ENCODE measurements at places on chromosomes 7 and 10. TPM values are rescaled to one million over a fixed set of nuclear protein-coding genes. Genes with fewer than 3 reads are reported as not detected.

GRCh38 chr10:125824736-125825135 is 1.4 kb downstream of the BCCIP start:
- DNase-seq, result no peak

CFTR gene
- not detected for total RNA-seq

DNA sequence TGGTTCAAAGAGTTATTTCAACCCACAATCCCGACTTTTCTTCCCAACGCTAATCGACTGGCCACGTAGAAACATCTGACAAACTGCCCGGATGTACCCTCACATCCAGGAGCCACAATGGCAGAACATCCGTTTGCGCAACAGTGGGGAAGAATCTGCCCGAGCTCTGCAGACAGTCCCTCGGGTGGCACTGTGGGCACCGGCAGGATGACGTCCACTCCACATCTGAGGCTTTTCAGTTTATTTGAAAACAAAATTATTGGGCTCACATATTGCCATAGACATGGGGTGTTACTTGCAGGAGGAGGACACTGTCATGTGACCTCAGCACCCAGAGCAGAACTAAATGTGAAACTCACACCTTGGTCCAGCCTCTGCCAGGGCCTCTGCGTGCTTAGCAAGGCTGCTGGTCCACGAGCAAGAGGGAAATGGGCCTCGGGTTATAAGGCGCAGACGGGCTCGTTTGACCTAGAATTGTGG is 84.1 kb downstream of the MKI67 start:
- no peak for DNase-seq

DNA sequence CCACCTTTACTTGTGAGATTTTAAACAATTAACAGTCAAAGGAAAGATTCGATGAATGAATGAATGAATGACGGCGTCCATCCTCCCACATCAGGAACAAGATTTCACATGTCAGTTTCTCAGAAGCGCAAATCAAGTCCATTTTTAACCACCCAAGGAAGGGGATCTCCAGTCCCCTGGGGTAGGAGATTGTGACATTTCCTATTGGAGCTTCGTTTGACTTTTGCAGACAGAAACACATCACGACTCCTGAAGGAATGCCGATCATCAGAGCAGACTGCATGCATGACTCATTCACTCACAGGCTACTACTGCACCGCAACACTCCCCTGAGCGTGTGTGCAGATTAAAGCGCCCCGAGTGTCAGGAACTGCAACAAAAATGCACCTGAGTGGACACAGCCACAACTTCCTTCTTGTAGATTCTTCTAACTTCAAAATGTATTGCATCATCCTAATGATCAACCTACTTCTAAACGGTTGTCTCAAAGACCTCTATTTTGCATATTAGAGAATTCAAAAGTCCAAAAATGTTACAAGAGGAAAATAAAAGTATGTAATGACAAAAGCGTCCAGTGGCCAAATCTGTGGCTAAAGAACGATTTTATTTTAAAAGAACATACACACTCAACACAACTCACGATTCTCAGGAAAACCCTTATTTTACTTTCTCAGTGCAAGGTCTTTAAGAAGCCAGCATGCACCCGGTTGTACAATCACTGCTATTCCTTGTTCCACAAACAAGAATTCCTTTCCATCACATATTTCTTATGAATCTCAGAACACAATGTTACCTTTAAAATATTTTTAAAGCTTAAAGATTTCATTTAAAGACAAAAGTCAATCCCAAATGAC is 172.6 kb downstream of the FAM107B start:
- DNase-seq, result peak; percentile 78

PIK3CG gene
- 53.1 TPM for total RNA-seq

DNA sequence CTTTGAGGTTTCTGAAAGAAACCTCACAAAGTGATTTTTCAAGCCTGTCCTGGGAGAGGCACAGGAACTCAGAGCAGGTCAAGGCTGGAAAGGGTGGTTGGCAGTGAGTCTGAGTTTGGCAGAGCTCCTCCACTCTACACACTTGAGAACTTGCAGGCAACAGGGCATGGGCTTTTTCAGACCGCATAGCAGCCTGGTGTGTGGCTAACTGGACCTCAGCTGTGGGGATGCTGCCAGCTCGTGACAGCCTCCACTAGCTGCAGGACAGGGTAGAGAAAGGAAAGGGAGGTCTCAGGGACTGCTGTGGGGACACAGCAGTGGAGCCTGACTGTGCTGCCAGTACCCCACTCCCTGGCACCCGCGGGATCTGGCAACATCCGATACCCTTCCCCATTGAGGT is 2.6 kb downstream of the CDHR1 start:
- no peak for DNase-seq

TCERG1L gene
- not detected for total RNA-seq

- peak; percentile 96 for DNase-seq
Measured at GRCh38 chr7:48089046-48090003, at the start of gene UPP1. UPP1 (plus strand) TSS chr7:48089265; CDS start chr7:48094784, 5,519 bp downstream.

DNA sequence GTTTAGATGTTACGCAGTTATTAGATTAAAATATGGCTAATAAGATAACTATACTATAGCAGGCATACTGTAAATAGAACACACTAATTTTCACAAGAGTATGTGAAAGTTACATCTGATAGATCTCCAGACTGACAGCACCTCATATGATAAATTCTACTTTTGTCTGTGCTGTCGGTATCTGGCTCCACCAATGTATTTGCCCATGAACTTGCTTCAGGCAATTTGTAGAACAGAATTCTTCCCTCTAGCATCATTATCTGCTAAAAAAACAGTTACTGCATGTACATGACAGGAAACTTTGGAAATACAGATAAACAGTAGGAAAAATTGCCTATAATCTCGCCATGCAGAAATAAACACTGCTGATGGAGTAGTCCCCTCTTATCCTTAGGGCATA is 137.7 kb downstream of the WNT2 start:
- no peak for DNase-seq

GRCh38 chr10:100374200-100374655 is 27.2 kb downstream of the SCD start:
- no peak for DNase-seq

DNA sequence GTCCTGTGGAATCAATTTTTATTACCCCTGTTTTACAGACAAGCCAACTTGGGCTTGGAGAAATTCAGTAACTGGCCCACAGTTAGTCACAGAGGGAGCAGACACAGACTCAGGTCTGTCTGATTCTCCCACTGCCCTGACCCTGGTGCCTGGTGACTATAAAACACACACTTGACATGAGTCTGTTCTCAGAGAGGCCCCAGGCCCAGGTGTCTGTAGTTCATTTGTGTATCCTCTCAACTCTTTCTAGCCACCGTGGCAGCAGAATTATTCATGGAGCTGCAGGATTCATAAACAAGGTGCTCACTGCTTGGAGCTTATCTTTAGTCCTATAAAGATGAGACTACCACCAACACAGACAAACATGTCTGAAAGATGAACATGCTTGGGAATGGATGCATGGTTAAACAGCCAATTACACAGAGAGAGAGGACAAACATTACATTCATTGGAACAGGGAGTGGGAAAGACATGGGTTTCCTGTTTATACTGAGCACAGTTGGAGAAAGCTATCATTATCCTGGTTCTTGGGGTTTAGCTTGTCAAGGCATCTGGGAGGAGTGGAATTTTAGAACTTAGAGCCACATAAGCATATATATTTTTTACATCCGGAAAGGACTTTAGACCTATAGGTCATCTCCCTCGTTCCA is 79.1 kb upstream of the PDCD4 start:
- DNase-seq, result no peak

DNA sequence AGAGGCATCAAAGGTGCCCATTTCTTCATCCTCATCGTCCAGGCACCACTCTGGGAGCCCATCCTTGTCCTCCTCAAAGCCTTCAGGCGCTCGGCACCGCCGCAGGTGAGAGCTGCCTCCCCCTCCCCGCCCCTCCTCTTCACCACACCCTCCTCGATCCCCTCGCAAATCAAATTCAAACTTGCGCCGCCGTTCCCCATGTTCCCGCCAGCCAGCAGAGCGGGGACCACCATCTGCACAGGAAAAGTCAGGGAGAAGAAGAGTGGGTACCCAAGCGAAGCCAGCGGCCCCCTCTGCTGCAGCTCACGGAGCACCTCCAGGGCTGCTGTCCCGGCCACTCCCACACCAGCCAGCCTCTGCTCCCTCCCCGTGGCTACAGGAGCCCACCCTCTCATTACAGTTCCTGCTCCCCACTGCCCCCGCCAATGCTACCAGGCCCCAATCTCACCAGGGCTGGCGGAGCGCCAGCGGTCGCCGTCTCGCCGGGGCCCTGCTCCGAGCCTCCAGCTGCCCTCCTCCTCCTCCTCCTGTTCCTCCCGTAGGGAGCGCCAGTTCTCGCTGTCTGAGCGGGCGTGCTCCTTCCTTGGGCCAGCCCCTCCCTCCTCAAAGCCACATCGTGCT is 7.7 kb downstream of the GIGYF1 start:
- no peak for DNase-seq

RET gene
- total RNA-seq, result 0.34 TPM

ICA1 gene
- total RNA-seq, result 1.8 TPM

- DNase-seq, result no peak
Measured at GRCh38 chr10:14889318-14889717, 10.7 kb downstream of the SUV39H2 start.

UFSP1 gene
- 3.7 TPM for total RNA-seq

OR2A2 gene
- total RNA-seq, result not detected

PRKCQ gene
- 60.9 TPM for total RNA-seq

- DNase-seq, result no peak
Measured at GRCh38 chr7:3980300-3980643, 679.2 kb downstream of the SDK1 start.

IGF2BP3 gene
- 0.55 TPM for total RNA-seq

ATRNL1 gene
- total RNA-seq, result not detected

TAS2R39 gene
- total RNA-seq, result not detected

TLX1 gene
- not detected for total RNA-seq

DNA sequence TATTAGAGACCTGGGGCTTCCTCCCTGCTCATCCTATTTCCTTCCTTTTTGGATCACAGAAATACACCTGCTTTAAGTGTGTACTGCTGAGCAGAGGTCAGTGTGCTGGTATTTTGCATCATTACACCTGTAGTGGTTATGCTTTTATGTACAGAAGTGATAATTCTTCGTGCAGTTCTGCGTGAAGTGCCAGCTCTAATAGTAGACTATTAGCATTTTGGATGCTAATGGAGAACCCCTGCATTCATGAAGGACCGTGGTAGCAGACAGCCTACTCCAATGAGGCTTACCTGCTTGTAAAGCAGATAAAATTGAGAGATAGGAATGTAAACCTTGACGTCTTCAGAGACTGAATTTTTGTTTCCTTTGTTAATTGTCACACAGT is 114.3 kb downstream of the CDK14 start:
- no peak for DNase-seq

SPDYE18 gene
- 0.99 TPM for total RNA-seq

GRCh38 chr10:80194373-80195045 is 10.8 kb downstream of the ANXA11 start:
- DNase-seq, result no peak

GRCh38 chr10:130039141-130039540 is 71.5 kb downstream of the C10orf143 start:
- DNase-seq, result no peak

NAT16 gene
- not detected for total RNA-seq

NKX1-2 gene
- total RNA-seq, result not detected

DNA sequence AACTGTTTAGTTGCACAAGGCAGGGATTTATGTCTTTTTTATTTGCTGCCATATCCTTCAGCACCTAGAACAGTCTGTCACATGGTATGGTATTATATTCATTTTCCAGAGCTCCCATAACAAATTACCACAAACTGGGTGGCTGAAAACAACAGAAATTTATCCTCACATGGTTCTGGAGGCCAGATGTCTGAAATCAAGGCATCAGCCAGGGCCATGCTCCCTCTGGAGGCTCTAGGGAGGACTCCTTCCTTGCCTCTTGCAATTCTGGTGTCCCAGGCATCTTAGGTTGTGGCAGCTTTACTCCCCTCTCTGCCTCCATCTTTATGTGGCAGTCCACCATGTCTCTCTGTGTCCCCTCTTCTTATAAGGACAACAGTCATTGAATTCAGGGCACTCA is 43.1 kb downstream of the MET start:
- DNase-seq, result no peak

MDFIC gene
- 69.8 TPM for total RNA-seq

TRIL gene
- not detected for total RNA-seq

- DNase-seq, result no peak
Measured at GRCh38 chr10:61047081-61047480, 103.1 kb upstream of the RHOBTB1 start.

PDE1C gene
- not detected for total RNA-seq

DNA sequence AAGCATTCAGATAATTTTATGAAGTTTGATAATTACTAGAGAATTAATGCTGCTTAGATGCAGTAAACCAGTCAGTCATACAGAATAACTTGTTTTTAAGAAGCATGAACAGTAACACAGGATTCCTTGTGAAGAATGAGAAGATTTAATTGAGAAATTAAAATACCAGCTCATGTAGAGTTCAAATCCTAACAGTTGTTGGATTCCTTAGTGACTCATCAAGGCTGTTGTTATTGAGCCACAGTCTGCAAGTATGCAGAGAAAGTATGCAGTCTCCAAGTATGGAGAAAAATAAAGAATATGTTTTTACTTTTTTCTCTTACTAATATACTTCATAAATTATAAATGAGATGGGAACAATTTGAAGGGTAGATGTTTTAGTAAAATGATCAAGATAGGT is 30.2 kb upstream of the CYP26C1 start:
- DNase-seq, result no peak

DNA sequence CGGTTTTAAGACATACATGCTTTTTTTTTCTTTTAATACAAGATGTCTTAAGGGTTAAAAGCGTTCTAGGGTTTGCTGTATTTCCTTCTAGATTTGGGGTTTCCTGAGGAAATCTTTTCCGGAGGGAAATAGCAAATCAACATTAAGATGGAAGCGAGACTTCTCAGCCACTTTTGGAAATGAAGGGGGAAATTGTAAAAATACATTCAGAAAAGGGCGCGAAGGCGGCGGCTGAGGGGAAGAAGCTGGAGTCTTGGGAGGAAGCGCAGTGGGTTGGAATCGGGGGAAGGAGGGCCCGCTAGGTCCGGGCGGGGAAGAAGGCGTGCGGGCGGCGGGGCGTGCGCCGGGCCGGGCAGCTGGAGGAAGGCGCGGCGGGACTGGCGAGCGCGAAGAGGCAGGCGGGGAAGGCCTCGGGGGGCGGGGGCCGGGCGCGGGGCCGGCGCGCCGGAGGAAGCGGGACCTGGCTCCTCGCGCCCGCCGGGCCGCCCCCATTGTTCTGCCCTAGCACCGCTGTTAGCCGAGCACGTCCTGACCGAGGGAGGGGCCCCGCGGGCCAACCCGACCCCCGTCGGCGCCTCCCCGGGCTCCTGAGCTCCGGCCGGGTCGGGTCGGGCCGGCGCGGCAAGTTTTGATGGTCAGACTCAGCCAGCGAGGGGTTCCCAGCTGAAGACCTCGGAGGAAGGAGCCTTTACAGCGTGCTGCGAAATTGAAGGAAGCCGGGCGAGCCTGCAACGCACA is 1.5 kb upstream of the SKIDA1 start:
- DNase-seq, result peak; percentile 42

DNA sequence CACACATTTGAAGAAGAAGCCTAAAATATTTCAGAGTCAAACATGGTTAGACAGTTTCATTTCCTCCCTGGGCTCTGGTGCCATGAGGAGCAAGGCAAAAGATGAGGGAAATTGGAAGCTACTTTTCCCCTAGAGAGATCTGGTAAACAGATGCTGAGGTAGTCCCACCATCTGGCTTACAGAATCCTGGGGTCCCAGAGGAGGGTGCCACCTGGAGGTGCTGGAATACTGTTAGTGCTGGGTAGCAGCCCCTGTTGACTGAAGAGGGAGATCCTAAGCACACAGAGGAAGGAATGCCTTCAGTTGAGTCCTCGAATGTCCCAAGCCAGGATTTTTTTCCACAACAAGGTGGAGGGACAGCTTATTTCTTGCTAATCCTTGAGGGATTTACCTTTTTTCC is 160.1 kb downstream of the FZD1 start:
- no peak for DNase-seq

SFR1 gene
- 14.9 TPM for total RNA-seq

GRCh38 chr10:30357075-30357801 is 8.2 kb upstream of the MTPAP start:
- DNase-seq, result no peak

HOXA13 gene
- not detected for total RNA-seq
